ENCODE measurements at places on chromosomes 4 and X.

DNA sequence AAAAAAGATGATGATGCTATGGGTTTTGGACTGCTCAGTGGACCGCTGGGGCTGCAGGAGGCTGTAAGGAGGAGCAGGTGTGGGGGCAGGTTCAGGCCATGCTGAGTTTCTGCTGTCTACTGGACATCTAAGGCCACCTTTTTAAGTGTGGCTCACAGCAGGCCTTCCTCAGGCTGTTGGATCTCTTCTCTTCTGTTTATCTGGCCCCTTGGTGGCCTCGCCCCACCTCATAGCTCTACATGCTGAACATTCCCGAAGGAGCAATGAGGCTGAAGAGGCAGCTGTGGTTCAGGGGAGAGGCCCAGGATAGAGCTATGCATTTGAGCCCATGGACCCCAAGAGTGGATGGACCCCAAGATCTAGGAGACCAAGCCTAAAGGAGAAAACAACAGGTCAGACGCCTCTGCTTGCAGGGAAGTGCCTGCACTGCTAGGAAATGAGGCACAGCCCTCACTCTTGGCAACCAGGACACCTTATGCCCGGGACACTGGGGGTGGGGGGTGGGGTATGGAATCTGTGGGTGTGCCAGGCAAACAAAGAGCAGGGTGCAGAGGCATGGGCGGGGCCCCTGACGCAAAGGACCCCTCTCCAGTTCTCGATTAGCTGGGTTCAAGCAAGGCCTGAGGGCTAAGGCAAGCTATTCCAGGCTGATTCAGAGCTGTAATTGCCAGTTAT lies 168.9 kb downstream of the BCOR start:
- no peak for DNase-seq

DNA sequence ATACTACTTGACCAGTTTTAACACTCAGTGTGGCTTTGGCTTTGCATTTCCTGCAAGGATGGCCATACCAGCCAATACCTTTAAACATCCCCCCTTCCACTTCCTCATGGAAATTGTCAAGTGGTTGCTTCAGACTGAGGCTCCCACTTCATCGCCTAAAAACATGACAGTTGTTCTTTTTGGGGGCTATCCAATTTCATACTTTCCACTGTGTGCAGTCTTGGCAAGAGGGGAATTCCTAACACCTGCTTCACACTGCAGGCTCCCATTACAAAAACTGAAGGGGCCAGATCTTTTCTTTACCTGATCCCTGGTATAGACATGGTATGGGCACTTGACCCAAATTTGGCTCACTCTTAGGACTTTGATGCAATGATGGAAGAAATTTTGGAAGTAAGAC lies 28.5 kb upstream of the TSR2 start:
- DNase-seq: no peak

DNA sequence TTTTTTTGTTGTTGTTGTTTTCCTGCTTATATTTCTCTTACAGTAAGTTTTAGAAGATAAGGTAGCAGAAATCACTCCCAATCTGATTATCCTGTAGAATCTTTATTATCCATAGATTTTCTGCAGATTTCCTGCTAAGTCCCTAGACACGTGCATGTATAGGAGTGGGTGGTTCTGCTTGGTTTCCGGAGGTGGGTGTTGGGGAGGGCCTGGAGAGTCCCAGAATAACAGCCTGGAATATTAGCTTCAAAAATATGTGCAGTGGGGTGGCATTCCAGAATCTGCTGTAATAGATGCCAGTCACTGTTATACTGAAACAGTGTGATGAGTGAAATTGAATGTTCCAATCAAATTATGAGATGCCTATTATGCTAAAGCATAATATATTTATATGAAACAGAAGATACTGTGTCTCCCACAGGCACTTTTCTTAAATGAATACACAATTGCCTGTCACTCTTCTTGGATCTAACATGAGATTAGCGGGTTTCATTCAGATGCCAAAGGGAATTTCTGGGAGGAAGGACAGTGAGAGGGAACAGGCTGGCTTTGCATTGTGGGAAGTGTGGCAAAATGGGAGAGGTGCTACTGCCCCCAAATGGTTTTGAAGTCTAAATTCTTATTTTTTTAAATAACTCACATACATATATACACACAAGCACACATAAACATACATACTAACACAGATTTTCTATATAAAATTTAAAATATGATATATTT lies 37.6 kb downstream of the C4orf50 start:
- DNase-seq: no peak

GRCh38 chr4:172786039-172786792 lies 382.4 kb upstream of the GALNT7 start:
- peak; percentile 13 for DNase-seq

GRCh38 chr4:56655627-56656345 lies 25.3 kb downstream of the HOPX start:
- no peak for DNase-seq

GRCh38 chrX:102627640-102628039 lies 23.6 kb upstream of the GPRASP1 start:
- peak; percentile 12 for DNase-seq

DNA sequence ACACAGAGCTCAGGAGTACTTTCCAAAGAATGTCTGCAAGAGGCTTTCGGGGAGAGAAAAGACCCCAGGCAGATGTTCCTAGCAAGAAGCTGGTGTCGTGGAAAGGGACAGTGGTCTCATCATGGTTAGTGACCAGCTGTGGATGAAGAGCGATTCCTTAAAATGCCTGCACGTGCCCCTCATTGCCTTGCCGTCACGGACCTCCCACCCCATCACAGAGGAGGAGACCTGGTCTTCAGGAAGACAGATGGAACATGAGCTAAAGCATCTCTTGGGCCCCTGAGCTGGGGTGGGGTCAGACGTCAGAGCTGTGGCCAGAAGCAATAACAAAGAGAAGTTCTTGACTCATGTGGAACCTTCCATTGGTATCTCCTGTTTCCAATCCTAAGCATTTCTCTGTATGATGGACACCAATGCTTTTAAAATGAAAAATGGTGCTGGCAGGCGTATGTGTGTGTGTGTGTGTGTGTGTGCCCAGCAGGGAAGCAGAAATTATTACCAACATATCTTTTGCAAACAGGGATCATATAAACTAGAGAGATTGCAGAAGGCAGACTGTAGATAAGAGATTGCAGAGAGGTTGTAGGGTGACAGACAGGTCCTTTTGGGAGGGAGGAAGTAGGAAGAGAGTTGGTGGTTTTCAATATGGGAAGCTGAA lies 25.2 kb upstream of the ASMTL start:
- peak; percentile 80 for DNase-seq

DNA sequence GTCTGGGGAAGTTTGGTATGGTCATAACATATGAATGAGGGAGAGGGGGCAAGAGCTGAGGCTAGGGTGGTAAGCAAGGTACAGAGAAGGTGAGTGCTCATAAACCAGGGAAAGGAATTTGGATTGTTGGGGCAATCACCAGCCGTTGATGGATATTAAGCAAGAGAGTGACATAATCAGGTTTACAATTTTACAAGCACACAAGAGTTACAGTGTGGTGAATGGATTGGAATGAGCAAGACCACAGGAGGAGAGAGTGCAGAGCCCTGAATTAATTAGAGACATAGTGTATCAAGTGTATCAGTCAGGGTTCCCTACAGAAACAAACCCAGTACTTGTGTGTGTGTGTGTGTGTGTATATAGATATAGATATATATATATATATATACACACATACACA lies 18.7 kb upstream of the FMR1NB start:
- no peak for DNase-seq

GRCh38 chr4:185215261-185215660 lies 5.9 kb downstream of the SNX25 start:
- DNase-seq: no peak

GRCh38 chrX:120380699-120381098 lies 18.8 kb downstream of the ATP1B4 start:
- DNase-seq: no peak

DNA sequence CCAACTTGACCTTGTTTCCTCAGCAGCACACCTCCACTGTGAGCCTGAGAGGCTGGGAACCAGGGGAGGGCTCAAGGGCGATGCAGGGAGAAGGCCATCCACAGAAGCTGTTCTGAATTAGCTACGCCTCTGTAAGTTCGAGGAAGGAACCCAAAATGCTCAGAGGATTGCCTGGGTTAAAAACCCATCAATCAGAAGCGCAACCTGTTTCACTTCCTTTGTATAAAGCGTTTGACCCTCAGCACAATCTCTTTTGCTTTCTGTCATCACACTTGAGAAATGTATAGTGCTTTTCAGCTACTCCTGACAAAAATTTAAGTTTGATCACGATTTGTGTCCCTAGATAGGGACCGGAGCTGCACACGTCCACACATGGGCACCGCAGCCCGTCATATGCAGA lies 48.0 kb upstream of the MAP3K15 start:
- no peak for DNase-seq

- no peak for DNase-seq
Observed at GRCh38 chrX:37813570-37813969, 33.7 kb downstream of the CYBB start.

- no peak for DNase-seq
Observed at GRCh38 chr4:27242217-27242616, 381.6 kb downstream of the STIM2 start.

- DNase-seq: no peak
Observed at GRCh38 chr4:88134111-88134510, 24.3 kb downstream of the ABCG2 start.
